T-cell (primary cell): ENCODE measurements at places on chromosomes 16 and 17. TPM values are rescaled to one million over a fixed set of nuclear protein-coding genes. Genes with fewer than 3 reads are reported as not detected.

DNA sequence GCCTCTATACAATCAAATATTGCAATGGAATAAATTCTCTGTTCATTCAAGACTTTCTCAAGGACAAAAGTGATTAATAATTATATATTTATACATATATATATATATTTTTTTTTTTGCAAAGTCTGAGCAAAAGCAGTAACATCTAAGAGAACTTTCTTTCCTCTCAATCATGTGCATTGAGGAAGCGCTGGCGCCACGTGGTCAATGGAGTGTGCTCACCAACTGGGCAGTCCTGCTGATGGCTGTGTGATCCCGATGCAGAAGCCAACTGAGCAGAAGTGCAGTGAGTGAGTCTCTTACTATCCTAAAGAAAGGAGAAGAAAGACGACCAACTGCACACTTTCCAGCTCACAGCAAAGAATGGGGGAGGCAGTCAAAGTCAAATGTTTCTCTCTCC is 37.2 kb upstream of the ULK2 start:
- no peak for DNase-seq

GRCh38 chr16:24358117-24358516 is 102.0 kb downstream of the CACNG3 start:
- DNase-seq: no peak

- peak; percentile 68 for DNase-seq
Measured at GRCh38 chr17:44363613-44364159, at the start of gene FAM171A2. Gene FAM171A2, minus strand, starts transcription at chr17:44363853. Its CDS starts 139 bp downstream, at chr17:44363714.

- DNase-seq: peak; percentile 82
Measured at GRCh38 chr16:70737377-70738082, 51.7 kb upstream of the MTSS2 start.

- no peak for DNase-seq
Measured at GRCh38 chr16:86079255-86079885, 180.4 kb downstream of the IRF8 start.

GRCh38 chr16:58020628-58021521 is 4.7 kb upstream of the MMP15 start:
- peak; percentile 52 for DNase-seq

DNA sequence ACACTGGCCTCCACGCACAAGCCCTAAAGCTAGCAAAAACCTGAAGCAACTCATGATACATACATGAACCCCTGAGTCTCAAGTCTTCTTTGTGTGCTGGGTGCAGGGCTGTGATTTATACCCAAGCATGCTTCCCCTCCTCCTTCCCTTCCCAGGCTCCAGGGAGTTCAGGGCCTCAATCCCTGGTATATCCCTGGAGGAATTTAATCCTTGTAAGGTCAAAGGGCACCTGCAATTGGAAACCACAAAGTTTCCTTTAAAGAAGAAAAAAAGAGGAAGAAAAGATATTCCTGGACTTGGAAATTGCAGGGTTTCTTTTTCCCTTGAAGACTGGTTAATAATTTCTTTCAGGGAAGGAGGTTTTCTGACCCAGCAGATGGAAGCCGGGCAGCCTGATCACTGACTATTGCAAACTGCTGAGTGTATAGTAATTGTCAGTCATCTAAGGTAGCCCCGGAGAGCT is 182.3 kb downstream of the AATF start:
- DNase-seq: no peak

- DNase-seq: no peak
Measured at GRCh38 chr16:85586380-85587104, 26.6 kb upstream of the GSE1 start.

Gene ACACA
- 30.2 TPM for total RNA-seq

DNA sequence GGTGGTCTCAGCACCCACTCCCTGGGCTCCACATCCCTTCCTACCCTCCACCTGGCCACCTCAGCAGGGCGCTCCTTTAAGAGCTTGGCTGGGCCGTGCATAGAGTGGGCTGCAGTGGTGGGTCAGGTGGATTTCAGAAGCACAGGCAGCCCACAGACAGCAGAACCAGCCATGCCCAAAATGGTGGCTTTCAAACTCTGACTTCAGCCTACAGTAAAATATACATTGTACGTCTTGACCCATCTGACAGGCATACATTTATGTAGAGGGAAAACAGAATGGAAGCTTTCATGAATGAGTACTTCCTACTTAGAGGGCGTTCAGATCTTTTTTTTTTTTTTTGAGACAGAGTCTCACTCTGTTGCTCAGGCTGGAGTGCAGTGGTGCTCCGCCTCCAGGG is 26.0 kb upstream of the LASP1NB start:
- no peak for DNase-seq

Gene FAM20A
- total RNA-seq: not detected

- DNase-seq: no peak
Measured at GRCh38 chr17:19978805-19979211, 1.2 kb upstream of the AKAP10 start.

Gene MFAP4
- total RNA-seq: not detected

DNA sequence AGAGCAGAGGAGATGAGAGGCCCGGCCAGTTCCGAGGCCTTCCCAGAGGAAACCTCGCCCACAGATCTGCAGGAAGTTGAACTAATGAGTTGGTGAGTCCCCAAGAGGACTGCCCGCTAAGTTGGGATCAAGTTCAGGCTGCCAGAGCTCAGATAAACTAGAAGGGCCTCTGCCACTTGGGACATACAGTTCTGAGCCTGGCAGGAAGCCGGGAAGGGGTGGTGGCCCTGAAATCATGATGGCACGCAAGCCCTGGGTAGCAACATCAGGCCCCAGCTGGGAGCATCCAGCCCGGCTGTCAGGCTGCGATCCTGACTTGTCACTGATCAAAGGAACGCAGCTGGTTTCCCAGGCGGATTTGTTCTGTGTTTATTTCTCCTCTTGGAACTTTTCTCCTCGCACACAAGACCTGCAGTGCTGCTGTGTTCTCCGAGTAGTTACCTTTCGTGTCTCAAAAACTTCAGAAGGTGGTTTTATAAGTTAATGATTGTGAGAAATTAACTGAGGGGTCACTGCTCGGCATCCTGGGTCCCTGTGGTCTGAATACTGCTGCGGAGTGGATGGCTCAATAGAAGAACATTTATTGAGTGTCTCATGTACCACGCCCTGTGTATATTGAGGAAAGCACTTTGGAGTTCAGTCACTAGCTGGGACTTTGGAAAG is 8.0 kb upstream of the WFDC1 start:
- DNase-seq: no peak

Gene CMTM4
- 2.3 TPM for total RNA-seq

Gene LITAFD
- total RNA-seq: not detected

DNA sequence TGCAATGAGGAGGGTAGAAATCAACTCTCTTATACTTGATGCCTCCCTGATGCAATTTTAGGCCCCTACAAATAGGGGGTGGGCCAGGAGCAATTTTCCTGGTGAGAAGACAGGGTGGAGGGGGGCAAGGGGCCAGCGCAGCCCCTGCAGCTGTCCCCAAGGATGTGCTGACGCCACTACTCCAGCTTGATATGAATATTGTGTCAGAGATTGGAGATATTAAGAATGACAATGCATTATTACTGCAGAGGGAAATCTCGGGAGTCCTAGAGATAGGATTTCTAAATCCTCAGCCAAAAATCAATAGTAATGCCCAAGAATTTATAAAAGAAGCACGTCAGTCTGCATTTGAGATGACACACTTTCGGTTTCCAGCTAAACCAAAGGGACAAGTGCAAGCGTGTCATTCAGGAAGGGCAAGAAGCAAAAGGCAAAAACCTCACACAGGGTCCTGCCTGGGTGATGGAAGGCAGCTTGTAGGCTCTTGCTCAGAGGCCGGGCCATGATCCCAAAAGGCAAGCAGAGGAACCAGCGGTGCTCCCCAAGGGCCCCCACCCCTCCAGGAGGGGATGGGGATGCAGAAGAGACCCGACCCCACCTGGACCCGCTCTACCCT is 178.8 kb downstream of the C16orf78 start:
- DNase-seq: no peak

Gene GRAP
- total RNA-seq: 74.0 TPM

DNA sequence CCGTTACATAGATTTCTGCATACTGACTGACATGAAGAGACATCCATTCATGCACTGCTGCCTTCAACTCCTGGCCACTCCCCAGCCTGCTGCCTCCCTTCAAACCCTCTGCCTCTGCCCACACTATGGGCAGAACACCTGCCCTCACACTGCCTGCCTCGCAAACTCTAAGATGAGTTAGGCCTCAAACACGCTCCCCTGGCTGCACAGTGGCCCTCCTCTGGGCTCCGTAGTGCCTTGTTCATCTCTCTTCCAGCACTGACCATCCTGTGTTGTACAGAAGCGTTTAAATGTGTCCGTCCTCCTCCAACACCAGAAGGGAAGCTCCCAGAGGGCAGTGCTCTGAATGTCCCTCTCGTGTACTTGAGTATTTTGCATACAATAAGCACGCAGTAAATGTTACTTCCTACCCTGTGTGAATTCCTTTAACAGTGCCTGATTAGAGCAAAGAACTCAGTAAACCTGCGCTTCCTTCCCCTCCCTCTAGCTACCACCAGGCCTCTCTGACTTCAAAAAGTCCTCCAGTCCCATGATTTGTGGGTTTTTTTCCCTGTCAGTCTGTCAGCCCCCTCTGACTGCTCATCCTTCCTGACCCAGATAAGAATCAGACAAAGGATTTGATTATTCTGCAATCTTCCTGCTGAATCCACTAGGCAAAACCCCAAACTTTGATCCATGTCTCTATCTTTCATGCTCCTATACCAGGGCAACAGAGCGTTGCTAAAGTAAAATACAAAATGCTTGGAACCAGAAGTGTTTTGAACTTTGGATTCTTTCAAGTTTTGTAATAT is 3.9 kb downstream of the DHX33 start:
- DNase-seq: no peak

- no peak for DNase-seq
Measured at GRCh38 chr17:30939051-30939689, 17.4 kb downstream of the ADAP2 start.

DNA sequence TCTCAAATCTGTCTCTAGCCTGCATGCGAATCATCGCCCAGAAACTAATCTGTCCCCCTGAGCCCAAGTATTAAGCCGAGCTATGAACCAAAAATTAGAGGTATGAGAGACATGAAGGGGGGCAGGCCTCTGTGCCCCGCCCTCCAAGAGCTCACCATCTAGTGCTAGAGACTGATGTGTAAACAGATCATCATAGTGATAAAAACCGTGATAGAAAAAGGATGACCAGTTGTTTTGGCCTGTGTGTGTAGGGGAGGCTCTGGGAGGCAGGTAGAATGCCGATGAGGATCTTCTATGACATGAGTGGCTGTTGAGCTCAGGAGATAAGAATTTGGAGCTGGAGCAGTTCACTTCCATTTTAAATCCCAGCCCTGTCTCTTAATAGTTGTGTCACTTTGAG is 89.1 kb upstream of the TBX2 start:
- no peak for DNase-seq
